ENCODE measurements at places on chromosomes 7 and 10.
A peak's percentile ranks its signal among the peaks of the same experiment; 100 is the strongest.

DNA sequence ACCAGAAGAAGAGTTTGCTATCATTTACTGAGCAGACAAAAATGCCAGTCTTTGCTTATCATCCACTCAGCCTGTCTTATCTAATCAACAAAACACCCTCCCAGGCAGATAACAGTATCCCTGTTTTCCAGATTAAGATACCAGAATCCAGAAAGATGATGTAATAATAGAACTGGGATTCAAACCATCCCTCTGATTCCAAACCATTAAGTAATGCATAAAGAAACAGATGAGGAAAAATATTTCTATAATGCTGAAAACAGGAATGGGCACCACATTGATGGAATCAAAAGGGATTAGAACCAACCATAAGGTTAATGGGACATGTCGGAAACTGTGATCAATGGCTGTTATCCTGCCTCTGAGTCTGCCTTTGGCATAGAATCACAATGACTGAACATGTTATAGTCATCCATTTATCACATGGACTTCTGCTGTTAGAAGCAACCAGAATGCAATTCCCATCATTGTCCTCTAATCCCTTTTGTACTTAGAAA, 92.1 kb upstream of the RSU1 start:
- DNase-seq: no peak

DNA sequence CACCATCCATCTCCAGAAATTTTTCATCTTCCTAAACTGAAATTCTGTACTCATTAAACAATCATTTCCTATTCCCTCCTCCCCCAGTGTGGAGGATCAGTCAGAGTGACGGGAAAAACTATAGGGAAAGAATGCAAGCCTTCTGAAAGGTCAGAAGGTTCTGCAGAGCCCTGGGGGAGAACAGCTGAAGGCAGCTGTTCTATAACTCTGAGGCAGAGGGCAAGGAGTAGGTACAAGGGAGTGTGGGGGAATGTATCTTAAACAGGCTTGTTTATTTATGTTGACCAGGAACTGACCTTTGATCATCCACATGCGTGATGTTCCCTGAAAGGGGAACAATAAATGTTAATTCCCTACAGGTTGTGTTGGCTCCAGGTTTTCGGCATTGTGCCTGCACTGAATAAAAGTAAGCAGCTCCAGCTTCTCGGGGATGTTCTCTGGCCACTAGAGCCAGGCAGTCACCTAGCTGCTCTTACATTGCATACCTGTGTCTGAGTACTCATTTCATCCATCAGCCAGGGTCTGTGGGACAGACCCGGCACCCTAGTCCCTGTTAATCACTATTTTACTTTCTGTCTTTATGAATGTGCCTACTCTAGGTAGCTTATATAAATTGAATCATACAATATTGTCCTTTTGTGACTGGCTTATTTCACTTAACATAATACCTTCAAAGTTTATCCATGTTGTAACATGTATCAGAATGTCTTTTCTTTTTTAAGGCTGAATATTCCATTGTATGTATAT, 5.8 kb downstream of the IFIT1 start:
- DNase-seq: no peak

GRCh38 chr7:37604078-37604477, 79.5 kb upstream of the GPR141 start:
- no peak for DNase-seq

GRCh38 chr7:157507987-157508386, 171.2 kb downstream of the DNAJB6 start:
- no peak for DNase-seq

- DNase-seq: no peak
These were observed 121.6 kb downstream of the MTPAP start for GRCh38 chr10:30227481-30227880.

- DNase-seq: no peak
These were observed 125.3 kb downstream of the CHCHD3 start for GRCh38 chr7:132956556-132956955.

DNA sequence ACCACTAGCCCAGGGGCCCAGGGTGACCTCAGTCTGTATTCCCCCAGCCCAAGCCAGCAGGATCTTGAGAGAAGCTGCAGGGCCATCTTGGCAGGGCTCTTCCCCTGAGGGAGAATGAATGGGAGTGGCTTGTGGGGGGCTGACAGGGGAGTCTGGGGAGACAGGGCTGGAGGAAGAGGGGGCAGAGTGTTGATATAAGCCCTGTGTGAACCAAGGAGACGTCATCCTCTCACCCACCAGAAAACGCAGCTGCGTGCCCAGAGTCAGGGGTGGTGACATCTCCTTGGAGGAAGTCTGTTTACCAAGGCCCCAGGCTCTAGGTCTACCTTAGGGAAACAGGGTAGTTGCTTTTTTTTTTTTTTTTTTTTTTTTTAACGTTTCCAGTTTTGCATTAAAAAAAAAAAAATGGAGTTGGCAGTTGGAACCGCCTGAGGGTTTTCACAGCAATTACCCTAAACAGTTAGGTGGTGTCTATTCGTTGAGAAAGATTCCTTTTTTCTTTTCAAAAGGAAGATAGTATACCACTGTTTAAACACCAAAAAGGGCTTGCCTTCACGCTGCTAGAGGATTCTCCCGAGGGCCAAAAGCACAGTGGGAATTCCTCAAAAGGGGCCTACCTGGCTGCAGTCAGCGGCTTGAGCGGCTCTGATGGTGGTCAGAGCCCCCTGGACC, 113.8 kb downstream of the PRPF18 start:
- DNase-seq: no peak

DNA sequence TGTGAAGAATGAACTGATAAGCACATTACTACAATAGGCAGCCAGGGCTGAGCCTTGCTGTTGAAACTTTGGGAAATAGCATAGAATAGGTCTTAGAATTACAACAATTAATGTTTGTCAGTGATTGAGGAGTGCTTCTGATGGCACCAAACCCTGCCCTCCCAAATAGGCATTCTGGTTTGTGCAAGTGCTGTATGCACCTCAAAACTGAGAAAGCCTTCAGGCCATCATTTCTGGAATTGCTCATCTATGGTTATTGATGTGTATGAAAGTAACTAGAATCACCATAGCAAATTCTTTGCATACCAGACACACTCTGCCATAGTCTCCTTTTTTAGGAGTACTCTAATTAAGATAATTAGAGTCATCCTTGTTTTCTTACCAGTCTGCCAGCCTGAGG, 585.0 kb upstream of the MBL2 start:
- DNase-seq: peak; percentile 17

GRCh38 chr7:76191783-76192240, 9.9 kb upstream of the SRRM3 start:
- no peak for DNase-seq

- DNase-seq: no peak
These were observed 51.0 kb downstream of the MLLT10 start for GRCh38 chr10:21584834-21585530.

DNA sequence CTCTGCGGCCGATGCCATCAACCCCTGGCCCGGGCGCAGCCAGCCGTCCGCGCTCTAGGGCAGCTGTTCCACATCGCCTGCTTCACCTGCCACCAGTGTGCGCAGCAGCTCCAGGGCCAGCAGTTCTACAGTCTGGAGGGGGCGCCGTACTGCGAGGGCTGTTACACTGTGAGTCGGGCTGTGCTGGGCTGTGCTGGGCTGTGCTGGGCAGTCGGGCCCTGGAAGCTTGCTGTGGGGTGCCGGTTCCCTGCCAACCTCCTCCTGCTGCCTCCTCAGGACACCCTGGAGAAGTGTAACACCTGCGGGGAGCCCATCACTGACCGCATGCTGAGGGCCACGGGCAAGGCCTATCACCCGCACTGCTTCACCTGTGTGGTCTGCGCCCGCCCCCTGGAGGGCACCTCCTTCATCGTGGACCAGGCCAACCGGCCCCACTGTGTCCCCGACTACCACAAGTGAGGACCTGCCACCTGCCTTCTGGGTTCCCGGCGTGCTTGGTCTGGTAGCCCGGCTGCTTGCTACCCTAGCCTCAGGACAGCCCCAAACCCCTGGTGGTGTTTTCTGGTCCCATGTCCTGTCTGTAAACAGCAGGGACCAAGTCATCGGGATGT, 7.5 kb downstream of the ZYX start:
- no peak for DNase-seq

- no peak for DNase-seq
These were observed 51.4 kb upstream of the SEC61G start for GRCh38 chr7:54810401-54810800.

- DNase-seq: peak; percentile 67
These were observed 10.3 kb upstream of the KCNK18 start for GRCh38 chr10:117186832-117187615.

- no peak for DNase-seq
These were observed 17.0 kb downstream of the ATE1 start for GRCh38 chr10:121910673-121911420.

DNA sequence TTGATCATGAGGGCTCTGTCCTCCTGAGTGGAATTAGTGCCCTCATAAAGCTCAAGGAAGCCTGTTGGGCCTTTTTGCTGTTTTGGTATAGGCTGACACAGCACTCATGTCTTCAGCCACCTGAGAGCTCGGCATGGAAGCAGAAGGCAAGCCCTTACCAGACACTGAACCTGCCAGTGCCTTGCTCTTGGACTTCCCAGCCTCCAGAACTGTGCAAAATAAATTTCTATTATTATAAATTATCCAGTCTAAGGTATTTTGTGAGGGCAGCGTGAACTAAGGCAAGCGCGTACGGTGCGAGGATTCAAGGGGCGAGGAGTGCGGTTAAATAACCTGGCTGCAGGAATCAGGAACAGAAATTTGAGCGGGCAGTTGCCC, 281.5 kb upstream of the LYZL1 start:
- no peak for DNase-seq

DNA sequence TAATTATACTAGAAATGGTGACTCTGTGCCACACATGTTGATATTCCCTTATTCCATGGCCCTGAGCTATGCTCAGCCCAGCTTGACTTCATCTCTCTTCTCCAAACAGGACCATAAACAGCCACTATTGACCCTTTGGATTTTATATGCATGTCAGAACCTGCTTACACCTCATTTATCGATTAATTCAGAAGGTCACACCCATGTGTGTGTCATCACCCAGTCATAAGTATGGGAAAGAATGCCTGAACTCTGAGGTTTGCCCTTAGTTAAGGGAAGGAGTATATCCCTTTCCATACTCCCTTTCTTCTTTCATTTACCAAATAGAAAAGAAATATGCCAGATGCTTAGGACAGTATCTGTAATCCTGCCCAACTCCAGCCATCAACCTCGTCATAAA, 602.3 kb downstream of the SORCS3 start:
- DNase-seq: no peak

DNA sequence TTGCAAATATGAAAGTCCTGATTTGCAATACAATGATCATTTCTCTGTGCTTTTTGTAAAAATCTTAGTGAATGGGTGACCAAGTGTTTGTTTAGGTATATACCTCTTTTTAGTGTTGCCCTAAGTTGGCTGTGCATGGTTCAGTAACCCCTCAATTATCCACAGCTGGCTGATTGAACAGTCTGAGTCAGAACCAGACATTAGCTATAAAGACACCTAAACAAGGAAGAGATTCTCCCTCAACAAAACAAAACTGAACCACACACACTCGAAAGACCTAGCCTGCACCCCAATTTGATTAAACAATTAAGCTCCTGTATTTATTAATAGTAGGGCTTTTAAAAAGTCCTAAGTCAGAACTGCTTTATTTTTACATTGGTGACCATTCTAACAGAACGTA, 2.8 kb downstream of the RSBN1L start:
- no peak for DNase-seq

GRCh38 chr7:36204044-36204663, 51.1 kb downstream of the EEPD1 start:
- DNase-seq: no peak

GRCh38 chr10:103168438-103168837, 24.6 kb downstream of the NT5C2 start:
- DNase-seq: peak; percentile 35

DNA sequence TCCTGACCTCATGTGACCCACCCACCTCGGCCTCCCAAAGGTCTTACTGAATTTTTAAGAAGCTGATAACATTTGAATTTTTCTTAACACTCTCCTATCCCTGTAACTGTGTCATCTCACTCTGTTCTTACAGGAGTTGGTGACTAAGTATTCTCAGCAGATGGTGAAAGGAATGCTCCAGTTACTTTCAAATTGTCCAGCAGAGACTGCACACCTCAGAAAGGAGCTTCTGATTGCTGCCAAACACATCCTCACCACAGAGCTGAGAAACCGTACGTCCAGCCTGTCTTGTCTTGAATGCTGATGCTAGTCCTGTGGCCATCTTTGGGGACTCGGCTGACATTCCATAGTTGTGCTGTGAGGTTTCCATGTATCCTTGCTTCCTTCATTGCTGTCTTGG, 24.9 kb downstream of the TRRAP start:
- no peak for DNase-seq

DNA sequence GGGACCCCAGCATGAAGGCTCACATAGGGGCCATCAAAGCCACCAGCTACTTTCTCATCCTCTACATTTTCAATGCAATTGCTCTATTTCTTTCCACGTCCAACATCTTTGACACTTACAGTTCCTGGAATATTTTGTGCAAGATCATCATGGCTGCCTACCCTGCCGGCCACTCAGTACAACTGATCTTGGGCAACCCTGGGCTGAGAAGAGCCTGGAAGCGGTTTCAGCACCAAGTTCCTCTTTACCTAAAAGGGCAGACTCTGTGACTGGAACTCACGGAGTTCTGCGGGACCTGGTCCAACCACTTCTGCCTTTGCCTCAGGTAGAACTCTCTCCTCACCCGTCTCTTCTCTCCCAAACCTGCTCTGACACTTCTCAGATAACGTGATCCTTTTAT, 945 bp downstream of the TAS2R40 start:
- DNase-seq: no peak

GRCh38 chr7:48380921-48381320, 209.7 kb downstream of the ABCA13 start:
- no peak for DNase-seq

DNA sequence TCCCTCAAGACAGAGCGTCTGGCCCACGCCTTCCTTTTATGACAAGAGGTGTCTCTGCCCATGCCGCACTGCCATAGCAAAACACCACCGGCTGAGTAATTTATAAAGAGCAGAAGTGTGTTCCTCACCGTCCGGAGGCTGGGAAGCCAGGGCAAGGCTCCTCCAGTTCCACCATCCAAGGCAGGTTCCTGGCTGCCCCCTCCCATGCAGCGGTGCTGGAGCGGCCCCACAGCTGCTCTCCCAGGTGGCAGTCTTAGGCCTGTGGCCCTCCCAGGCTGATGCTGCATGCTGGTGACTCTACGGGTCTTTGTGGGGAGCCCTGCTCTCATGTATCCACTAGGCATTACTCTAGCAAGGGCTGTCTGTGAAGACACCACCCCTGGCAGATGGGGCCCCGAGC, 113.1 kb downstream of the TCERG1L start:
- no peak for DNase-seq

DNA sequence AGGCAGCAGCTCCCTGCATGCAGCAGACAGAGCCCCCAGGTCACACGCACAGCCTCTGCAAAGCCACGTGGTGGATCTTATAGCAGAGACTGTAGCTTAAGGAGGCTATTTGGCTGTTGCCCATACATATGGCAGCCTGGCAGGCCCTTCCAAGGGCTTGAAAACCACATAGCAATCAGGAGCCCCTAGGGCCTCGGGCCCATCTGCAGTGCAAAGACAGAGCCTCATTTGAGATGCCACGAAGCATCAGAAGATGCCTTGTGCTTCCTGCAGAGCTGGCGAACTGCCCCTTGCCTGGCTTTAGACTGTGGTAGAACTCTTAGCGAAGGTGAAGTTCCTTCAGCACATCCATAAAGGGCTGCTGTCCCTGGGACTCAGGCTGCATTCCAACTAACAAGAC, 309.9 kb downstream of the GRID1 start:
- no peak for DNase-seq
